ENCODE measurements at places on chromosomes 3 and 15.
A peak's percentile ranks its signal among the peaks of the same experiment; 100 is the strongest.

GRCh38 chr15:64895285-64896065, 16.2 kb upstream of the ANKDD1A start:
- no peak for DNase-seq

DNA sequence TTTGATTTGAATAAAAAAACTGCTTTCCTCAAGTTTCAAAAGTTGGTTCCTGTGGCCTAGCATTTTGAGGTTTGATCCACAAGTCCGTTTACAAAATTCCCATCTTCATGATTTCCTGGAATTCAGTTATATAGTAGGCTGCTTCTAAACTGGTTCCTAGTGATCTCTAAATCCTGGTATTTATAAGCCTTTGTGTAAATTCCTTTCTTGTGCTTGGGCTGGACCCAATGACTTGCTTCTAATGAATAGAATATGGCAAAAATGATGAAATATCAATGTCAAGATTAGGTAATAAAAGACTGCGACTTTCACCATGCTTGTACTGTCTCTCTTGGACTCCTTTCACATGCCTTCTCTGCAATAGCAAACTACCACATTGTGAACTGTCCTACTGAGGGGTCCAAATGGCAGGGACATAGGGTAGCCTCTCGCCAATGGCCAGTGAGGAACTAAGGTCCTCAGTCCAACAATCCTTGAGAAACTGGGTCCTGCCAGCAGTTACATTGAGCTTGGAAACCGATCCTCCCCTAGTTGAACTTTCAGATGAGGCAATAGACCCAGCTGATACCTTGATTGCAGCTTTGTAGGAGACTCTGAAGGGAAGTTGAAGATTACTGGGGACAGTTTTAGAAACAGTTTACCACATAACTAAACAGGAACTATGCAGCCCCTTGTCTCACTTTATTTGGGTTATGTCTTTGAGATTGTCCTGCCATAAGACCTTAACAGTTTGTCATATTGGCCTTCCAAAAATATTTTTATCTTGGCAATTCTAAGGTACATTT, 303.9 kb upstream of the TBC1D5 start:
- no peak for DNase-seq

DNA sequence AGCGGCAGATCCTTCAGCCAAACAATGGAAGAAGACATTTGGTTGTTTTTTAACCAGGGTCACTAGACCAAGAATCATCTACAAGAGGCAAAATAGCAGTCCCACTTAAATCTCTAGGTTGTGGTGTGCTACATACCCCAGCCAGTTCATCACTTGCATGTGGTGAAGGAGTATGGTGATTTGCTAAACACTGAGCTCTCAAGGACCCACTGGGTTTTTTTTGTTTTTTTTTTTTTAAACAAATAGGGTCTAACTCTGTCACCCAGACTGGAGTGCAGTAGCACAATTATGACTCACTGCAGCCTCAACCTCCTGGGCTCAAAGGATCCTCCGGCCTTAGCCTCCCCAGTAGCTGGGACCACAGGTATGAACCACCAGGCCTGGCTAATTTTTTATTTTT, 508.0 kb downstream of the FOXP1 start:
- DNase-seq, result no peak

DNA sequence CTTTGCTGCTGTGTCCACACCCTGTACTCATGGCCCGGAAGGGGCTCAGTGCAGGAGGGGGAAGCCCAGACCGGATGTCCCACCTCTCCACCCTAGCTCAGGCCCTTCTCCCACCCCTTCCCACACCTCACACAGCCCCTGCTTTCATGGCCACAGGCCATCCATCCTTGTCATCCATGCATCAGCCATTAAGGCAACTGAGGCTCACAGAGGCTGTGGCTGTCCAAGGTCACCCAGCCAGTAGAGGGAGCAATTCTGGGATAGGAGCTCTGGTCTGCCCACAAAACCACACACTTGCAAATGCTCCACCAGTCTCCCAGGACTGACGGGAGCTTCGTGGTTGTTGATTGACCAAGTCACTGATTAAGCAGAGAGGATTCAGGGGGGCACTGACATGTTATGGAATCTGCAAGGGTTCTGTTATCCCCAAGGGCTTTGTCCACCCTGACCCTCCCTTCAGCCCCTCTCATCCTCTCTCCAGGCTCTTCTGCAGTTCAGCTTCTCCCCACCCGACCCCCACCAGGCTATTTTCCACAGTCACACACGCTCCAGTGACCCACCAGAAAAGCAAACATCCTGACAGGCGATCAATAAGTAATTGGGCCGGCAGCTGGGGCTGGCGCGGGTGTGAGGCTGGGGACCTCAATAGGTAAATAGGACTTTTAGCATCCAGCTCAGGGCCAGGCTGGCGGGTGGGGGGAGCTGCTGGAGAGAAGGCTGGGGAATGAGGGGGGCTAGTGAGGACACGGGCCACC, 15.1 kb downstream of the LINGO1 start:
- no peak for DNase-seq

- no peak for DNase-seq
Observed at GRCh38 chr3:10772271-10773161, 43.5 kb upstream of the SLC6A11 start.

GRCh38 chr3:17070161-17070959, 185.6 kb downstream of the PLCL2 start:
- peak; percentile 11 for DNase-seq

DNA sequence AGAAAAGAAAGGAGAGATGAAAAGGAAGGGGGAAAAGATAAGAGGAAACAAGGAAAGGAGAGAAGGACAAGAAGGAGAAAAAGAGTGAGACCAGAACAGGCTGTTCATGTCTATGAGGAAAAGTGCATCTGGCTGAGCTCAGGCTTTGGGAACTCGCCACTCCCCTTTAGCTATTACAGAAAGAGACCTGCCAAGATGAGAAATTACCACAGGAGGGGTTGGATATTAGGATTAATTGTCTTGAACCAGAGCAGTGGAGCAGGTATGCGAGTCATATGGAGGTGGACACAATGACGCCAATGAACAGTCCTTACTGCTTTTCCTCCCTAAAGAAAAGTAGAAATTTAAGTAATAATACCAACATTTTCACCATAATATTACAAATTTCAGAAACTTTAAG, 577.0 kb upstream of the ARRDC4 start:
- DNase-seq, result no peak

DNA sequence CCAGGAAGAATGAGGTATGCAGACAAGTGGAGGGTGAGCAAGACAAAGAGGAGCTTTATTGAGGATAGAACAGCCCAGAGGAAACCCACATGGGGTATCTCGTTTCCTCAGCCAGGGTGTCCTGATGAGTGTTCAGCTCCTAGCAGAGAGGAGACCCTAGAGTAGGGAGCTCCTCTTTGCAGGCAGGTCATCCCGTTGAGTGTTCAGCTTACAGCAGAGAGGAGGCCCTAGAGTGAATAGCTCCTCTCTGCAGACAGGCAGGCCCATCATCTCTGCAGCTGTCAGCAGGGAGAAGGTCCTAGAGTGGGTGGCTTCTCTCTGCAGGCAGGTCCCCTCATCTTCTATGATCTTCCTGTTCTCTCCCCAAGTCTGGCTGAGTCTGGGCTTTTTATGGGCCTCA, 90.6 kb upstream of the TNFSF10 start:
- DNase-seq, result no peak

- peak; percentile 99 for DNase-seq
Observed at GRCh38 chr15:101124731-101125451, 127.0 kb downstream of the CHSY1 start.

- no peak for DNase-seq
Observed at GRCh38 chr3:150376001-150376848, 31.9 kb upstream of the TSC22D2 start.

DNA sequence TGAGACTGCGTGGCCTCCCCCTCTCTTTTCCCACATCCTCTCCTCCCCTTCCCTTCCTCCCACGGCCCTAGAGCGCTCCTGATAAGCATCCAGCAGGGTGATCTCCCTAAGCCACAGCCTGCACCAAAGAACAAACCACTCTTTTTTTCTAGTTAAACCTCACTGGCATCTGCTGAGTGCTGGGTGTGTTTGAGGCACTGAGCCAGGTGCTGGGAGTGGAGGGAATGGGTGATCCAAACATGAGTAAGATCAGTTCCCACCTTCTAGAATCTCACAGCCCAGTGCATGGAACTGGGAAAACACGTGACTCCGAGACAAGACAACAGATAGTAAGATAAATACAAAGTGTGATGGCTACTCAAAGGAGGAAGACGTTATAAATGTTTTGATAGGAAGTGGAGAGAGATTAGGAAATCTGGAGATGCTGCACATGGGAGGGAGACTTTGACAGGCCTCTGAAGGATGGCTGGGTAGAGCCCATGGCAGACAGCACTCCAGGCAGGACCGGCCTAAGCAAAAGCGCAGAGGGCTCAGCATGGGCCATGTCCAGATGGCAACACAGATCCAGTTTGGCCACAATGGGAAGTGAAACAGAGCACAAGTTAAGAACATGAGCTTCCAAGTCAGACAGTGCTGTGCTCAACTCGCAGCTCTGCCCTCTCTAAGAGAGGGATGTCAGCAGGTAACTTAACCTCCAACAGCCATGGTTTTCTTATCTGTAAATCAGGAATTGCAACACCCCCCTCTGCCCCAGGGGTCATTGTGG, 55.6 kb downstream of the CCR3 start:
- DNase-seq, result no peak

- peak; percentile 75 for DNase-seq
Observed at GRCh38 chr3:183306798-183307671, 54.0 kb downstream of the B3GNT5 start.

DNA sequence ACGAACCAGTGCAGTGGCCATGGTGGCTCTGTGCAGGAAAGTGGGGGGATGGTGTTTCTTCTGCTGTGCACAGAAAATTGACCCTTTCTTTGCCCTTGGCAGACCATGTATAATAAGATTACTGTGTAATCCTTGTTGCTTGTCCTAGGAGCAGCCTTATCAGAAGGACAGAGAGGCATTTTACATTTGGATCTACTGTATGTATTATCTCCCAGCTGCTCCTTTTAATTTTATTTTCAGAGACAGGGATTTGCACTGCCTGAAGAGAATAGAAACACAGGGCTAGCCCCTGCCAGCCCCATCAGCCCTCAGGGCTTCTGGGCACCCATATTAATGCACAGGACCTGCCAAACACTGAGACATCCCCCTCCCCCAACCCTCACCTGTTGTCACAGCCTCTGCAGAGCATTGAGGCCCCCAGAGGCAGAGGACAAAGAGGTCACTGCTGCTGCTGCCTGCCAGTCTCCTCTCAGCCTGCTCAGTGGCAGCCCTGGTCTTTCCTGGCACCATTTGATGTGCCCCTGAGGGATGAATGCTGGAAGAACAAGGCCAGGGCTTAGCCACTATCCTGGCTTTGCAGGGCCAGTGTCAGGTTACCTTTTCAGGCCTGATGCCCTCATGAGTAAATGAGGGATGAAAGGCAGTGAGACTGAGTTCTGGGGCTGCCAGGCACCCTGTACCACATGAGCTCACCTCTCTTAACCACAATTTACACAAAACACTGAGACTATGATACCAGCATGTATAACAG, 533.4 kb downstream of the NTRK3 start:
- no peak for DNase-seq

DNA sequence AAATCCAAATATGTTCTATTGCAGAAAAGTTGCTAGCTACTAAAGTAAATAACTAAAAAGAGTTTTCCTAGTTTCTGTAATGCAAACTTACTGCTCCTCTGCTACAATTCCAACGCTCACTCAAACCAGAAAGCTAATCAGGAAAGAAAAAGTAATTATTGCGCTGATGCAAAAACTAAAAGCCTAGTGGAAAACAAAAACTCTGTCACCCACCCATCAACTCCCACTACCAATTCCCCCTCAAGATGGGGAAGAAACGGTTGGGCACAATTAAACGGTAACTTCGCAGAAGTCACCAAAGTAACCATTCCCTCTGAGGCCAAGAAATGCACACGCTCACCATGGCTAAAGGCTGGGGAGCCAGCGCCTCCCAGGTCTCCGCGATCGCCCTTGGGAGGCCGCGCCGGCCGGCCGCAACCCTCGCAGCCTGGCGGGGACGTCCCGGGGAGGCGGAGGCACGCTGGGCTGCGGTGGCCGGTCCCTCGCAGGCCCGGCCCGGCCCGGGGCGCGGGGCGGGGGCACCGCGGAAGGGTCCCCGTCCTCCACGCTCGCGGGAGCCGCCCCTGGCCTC, 684 bp downstream of the SLTM start:
- DNase-seq, result peak; percentile 39

- DNase-seq, result peak; percentile 22
Observed at GRCh38 chr3:31495971-31496665, 36.6 kb upstream of the STT3B start.

DNA sequence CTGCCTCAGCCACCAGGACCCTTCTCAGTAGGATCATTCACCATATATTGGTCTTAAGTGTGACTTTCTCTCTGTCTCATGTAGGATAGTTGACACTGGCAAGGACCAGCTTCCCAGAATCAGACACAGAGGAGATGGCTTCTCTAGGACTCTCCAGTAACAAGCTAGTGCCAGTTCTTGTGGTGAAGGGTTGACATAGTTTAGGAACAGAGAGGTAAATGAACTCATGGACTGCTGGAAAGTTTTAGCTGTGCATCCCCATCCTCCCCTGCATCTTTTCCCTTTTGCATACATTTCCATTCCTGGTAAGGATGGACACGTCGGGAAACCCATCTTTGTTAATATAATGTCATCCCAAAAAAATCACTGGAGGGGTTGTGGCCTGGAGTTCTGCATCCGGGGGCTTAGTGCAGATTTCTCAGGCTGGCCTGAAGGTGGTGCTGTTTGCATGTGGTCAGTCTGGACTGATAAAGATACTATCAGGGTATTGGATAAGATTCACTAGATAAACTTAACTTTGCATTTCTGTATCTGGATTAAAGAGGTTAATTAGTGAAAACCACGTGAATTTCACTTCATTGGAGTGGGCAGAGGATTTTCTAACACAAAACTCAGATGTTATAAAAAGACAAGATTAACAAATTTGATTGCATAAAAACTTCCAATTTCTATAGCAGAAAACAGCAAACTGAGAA, 110.8 kb downstream of the TBC1D2B start:
- DNase-seq, result peak; percentile 66

DNA sequence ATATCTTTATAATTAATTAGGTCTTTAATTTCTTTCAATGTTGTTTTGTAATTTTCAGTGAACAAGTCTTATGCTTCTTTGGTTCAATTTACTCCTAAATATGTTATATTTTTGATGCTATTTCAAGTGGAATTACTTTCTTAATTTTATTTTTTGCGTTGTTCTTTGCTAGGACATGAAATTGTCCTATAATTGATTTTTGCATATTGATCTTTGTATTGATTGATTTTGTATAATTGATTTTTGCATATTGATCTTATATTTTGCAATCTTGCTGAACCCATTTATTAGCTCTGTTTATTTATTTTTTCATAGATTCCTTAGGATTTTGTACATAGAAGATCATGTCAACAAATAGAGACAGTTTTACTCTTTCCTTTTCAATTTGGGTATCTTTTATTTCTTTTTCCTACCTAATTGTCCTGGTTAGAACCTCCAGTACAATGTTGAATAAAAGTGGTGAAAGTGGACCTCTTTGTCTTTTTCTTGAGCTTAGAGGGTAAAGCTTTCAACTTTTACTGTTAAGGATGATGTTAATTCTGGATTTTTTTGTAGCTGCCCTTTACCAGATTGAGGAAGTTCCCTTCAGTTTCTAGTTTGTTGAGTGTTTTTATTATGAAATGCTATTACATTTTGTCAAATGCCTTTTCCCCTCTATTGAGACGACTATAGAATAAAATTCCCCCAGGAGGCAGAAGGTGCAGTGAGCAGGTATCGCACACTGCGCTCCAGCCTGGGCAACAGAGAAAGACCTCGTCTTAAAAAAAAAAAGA, 36.8 kb upstream of the CCDC50 start:
- no peak for DNase-seq

Measured in fibroblast of lung (primary cell).